ENCODE measurements at places on chromosomes 1 and 21.
A peak's percentile ranks its signal among the peaks of the same experiment; 100 is the strongest.

DNA sequence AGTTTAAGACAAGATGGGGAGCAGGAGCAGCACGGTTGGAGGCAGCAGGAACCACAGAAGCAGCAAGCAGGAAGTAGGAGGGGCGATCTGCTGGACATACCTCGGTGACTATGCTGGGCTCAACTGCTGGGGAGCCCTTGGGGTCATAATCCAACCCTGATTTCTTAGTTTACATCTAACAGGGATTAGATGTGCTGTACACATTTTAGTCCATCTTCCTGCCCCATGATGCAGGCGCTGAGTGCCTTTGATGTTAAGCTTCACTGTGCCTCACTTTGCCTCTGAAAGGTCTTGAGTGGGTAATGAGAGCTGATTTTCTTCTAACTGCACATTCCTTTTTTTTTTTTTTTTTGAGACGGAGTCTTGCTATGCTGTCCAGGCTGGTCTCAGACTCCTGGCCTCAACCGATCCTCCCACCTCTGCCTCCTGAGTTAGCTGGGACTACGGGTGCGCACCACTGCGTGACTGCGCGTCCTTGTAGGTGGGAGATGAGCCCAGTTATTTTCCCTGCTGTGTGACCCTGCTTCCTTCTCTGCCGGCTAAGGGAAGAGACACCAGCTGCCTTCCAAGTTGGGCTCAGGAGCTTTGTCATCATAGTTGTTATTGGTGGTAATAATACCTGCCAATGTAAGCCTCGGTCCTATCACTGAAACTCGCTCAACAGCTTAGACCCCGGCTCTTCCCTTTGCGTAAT lies 1.1 kb upstream of the RCAN3 start:
- no peak for DNase-seq

GRCh38 chr1:225366552-225366951 lies 61.3 kb downstream of the LBR start:
- no peak for DNase-seq

GRCh38 chr1:228018961-228019721 lies 12.3 kb downstream of the WNT3A start:
- no peak for DNase-seq

- DNase-seq: no peak
Measured at GRCh38 chr1:165560883-165561656, 17.3 kb downstream of the LRRC52 start.

- peak; percentile 25 for DNase-seq
Measured at GRCh38 chr1:166905900-166906299, 29.8 kb upstream of the TADA1 start.

GRCh38 chr1:22137004-22137720 lies 5.7 kb downstream of the WNT4 start:
- peak; percentile 52 for DNase-seq

DNA sequence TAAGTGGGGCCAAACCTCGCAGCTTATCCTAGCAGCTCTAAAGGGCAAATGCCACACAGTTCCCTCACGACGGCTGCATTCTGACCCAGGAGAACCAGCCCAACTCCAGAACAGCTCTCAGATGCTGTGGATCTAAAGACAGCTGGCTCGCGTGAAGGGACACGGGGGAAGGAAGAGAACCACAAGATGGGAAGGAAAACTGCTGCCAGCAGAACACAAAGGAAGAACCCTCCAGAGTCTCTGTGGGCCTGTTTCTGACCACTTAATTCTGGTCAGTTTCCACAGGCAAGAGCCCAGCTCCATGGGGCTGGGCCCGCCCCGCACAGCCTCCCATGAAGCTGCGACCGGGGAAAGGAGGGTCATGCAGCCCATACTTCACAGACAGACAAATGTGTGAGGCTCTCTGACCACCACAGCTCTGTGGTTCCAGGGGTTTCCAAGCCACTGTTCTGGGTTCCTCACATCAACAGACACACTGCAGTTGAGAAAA lies 61.1 kb downstream of the SLC45A1 start:
- DNase-seq: no peak

DNA sequence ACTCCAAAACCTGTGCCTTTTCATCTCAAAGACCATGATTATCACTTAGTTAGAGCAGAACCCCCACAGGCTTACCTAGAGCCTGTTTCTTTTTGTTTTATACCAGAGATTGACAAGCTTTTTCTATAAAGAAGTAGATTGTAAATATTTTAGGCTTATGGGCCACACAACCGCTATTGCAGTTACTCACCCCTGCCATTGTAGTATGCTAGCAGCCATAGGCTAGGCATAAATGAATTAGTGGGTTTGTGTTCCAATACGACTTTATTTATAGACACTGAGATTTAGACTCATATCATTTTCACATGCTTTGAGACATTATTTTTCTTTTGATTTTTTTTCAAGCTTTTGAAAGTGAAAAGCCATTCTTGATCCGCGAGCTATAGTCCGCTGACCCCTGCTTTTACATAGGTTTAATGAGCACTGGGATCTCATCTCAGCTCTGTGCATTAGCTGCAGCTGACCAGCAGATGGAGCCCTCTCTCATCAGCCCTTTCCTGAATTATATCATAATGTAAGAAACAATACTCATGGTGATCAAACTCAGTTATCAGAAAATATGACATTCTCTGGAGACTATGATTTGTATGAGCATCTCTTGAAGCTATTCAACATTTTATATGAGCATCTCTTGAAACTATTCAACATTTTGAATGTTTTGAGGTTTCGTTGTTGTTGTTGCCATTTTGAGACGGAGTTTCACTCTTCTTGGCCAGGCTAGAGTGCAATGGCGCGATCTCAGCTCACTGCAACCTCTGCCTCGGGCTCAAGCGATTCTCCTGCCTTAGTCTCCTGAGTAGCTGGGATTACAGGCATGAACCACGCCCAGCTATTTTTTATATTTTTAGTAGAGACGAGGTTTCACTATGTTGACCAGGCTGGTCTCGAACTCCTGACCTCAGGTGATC lies 111.9 kb upstream of the L1TD1 start:
- no peak for DNase-seq

DNA sequence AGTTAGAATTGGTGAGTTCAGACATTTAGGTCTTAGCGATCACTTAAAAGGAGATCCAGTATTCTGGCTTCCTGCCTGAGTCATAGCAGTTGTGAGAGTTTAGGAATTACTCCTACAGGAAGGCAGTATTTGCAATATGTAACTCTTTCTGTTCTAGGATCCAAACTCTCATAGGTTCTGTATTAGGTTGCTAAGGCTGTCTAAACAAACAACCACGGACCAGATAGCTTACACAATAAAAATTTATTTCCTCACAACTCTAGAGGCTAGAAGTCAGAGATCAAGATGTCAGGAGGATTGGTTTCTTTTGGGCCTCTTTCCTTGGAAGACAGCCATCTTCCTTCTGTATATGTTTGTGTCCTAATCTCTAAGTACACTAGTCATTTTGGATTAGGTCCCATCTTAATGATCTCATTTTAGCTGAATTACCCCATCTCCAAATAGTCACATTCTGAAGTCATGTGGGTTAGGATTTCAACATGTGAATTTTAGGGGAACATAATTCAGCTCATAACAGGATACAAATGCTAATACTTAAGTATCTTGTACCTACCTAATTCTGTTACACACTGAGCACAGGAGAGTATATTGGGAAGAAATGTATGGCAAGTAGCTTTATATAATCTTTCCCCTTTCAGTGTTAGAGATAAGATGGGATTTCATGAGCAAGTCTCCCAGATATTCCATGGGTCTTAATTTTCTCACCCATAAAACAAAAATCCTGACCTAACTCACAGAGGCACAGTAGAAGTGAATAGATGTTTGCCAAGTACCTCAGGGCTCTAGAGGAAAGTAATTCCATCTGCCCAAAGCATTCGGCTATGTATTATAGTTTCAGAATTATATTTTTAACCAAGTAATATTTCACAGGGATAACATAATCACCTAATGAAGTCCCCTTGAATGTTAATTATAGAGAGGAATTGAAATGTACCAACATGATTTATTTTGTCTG lies 144.4 kb downstream of the PTBP2 start:
- no peak for DNase-seq

- no peak for DNase-seq
Measured at GRCh38 chr1:931380-932172, 7.9 kb downstream of the SAMD11 start.

Data from keratinocyte (primary cell).